Effector CD4-positive, alpha-beta T cell (primary cell): ENCODE measurements at places on chromosomes 4 and X.

GRCh38 chrX:64850371-64851082 lies 125.7 kb downstream of the ZC4H2 start:
- DNase-seq: no peak

DNA sequence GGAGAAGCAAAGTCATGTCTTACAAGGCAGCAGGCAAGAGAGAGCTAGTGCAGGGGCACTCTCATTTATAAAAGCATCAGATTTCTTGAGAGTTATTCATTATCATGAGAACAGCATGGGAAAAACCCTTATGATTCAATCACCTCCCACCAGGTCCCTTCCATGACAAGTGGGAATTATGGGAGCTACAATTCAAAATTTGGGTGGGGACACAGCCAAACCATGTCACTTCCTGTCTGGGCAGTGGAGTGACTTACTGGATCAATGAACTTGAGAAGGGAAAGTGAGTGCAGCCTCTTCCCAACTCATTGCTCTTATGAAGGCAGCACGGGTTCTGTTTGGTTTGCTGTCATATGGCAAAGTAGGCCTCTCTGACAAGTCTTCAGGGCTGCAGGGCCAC lies 261.8 kb upstream of the TAPT1 start:
- no peak for DNase-seq

GRCh38 chr4:73704314-73705055 lies 35.9 kb upstream of the CXCL8 start:
- DNase-seq: no peak

DNA sequence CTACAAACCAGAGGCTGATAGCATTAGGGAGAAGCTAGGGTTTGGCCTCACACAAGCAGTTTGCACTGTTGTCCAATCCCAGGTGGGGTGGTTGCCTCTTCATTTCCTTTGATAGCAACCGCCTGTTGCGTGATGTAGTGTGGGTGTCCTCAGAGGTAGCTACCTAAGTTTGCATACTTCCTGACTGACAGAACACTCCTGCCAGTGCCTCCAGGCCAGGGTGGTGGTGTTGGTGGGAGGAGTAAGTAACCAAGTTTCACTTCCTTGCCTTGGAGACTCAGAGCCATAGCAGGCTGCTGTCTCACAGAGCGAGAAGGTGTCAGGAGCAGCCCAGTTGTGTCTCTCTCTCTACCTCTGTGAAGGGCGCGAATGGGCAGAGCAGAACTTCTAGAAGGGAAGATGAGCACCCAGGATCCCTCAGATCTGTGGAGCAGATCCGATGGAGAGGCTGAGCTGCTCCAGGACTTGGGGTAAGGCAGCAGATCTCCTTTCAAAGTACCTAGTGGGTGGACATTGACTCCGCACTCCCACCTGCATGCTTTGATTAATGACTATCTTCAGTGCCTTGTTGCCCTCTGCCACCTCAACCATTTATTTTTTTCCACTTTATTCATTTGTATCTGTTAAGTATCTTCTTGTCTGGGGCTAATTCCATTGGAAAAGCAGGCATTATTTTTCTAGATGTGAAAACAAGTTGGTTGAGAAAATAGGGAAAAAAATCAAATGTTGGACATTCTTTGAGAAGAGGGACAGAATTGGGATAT lies at the start of gene DAPP1:
Gene DAPP1 (plus strand): TSS at position 283 of the 764 bp plus-strand sequence. CDS start 87 bp downstream, at position 370.
- peak; percentile 63 for DNase-seq

- no peak for DNase-seq
Measured at GRCh38 chrX:1835056-1835455, 220.2 kb downstream of the ASMT start.

DNA sequence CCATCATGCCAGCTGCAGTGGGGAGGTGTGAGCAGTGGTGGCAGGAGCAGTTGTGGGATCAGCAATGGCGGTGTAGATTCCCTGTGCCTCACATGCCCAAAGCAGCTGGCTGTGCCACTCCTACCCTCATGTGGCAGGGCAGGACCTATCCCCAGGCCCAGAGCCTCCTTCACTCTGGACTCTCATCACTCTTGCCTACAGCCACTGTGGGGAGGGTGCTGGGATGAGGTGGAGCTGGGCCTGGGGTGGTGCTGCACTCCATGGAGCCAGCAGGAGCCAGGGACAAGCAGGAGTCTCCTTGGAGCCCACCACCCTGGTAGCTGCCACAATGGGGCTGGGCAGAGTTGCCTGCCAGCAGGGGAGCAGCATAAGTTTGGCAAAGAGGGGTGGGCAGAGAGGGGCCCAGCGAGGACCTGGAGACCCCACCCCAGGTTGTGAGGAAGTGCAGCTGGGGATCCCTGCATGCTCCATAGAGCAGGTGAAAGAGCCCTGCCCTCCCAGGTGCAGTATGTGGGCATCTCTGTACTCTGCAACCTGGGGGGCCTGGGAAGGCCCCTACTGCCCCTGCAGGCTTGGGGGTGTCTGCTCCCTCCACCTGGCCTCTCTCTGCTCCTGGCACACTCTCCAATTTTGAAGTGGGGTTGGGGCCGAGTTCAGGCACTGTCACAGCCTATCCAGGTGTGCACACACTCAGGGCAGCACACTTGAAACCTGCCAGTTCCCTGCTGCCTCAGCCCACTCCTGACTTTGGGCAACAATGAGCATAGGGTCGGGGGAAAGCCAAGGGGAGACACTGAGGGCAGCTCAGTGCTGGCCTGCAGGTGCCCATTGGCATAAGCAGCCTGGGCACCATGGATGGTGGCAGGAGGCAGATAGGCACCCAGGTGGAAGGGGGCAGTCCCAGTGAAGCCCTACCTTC lies 74.0 kb upstream of the INTU start:
- no peak for DNase-seq

DNA sequence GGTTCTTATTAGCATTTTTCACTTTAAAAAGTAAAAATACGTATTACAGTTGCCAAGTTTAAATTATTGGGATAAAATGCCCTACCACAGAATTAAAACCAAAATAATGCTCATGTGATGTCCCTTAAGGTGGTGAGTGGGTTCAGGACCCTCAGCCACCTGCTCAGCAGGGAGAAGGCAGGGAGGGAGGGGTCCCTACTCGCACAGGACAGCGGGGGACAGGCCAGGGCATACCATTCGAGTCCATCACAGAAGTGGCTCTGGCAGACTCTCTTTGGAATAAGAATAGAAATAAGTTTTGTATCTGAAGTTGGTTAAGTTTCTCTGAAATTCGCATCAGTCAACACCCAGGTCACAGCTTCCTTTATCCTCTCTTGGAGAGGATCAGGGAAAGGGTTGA lies 37.7 kb downstream of the NOP14 start:
- DNase-seq: no peak

GRCh38 chr4:36224972-36225903 lies 19.1 kb downstream of the ARAP2 start:
- no peak for DNase-seq

- no peak for DNase-seq
Measured at GRCh38 chr4:97953171-97953941, 189.9 kb downstream of the STPG2 start.

DNA sequence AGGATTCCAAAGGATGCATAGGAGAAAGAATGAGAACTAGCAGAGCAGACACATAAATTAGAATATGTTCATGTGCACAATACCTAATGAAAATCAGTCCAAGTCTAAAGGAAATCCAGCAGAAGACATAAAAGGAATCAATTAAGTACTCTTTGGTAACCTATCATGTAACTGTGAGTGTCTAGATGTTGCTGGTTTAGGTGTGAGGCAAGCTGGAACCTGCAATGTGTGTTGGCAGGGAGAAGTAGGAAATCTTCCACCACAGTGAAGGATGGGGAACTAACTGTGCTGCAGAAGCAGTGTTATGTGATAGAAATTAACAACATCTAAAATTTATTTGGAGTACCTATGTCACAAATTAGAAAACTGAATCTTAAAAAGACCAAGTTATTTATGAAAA lies 330.8 kb upstream of the DKK2 start:
- no peak for DNase-seq

- no peak for DNase-seq
Measured at GRCh38 chr4:37470245-37470644, 215.9 kb downstream of the RELL1 start.

DNA sequence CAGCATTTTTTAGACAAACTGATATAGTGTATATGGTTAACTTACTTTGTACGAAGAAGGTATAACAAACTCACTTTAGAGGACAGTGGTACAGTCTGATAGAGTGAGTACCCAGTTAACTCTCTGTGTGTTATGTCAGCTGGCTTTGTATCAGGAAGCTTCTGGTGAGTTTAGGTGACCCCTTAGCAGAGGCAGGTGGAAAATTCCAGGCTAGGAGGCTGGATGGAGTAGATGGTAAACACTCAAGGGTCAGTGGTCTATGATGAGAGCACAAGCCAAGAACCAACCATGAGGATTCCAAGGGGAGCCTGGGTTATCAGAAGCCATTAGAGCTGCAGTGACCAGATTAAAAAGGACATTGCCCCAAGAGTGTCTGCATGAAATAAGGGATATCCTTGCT lies 227.3 kb upstream of the CENPE start:
- DNase-seq: no peak

- DNase-seq: no peak
Measured at GRCh38 chr4:141133999-141134995, 1.0 kb upstream of the RNF150 start.

- DNase-seq: no peak
Measured at GRCh38 chr4:154073107-154073822, 284.4 kb upstream of the SFRP2 start.
